Upper lobe of left lung (tissue), 6 donors: ENCODE measurements at places on chromosomes 4 and X.

DNA sequence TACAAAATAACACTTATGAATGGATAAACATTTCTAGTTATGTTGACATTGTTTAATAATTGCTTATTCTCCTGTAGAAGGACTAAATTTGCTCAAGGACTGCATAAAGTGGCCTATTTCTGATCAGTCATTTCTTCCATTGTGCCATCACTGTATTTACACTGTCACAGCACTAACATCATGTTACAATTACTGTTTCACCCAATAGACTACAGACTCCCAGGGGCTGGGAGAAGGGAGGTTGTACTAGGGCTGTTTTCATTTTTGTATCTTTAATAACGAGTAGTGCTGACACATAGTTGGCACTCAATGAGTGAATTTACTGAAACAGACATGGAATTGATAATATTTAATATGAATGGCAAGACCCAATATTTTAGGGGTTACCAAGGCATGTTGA is 139.5 kb downstream of the SLC10A7 start:
- H3K27me3 ChIP-seq, result no peaks in the 10 kb centered on the region
- no peaks in the 10 kb centered on the region for H3K36me3 ChIP-seq
- no peaks in the 10 kb centered on the region for H3K4me1 ChIP-seq
- no peak overlapping the region for H3K4me3 ChIP-seq
- no peak for DNase-seq

DNA sequence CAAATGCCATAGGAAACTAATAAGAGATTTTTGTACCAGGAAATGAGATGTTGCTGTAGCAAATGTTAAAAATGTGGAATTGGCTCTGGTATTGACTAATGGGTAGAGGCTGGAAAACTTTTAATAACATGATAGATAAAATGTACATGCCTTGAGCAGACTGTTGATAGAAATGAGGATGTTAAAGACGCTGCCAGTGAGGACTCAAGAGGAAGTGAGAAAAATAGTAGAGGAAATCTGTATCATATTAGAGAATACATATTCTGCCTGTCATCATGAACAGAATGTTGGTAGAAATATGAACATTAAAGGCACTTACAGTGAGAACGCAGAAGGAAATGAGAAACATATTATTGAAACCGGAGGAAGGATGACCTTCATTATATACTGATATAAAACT is 577.2 kb upstream of the HTR2C start:
- no peak overlapping the region for H3K4me3 ChIP-seq
- DNase-seq, result no peak
- H3K36me3 ChIP-seq, result no peaks in the 10 kb centered on the region

GRCh38 chrX:10615931-10616774 is 4.2 kb downstream of the MID1 start:
- no peaks in the 10 kb centered on the region for H3K36me3 ChIP-seq
- peaks cover 2% of the 10 kb centered on the region for H3K4me1 ChIP-seq
- H3K27me3 ChIP-seq, result peaks cover 7% of the 10 kb centered on the region
- no peak for DNase-seq

- no peak for DNase-seq
- H3K4me1 ChIP-seq, result peaks cover 8% of the 10 kb centered on the region
- H3K27me3 ChIP-seq, result no peaks in the 10 kb centered on the region
Observed at GRCh38 chr4:152500800-152501434, 35.0 kb downstream of the FBXW7 start.

DNA sequence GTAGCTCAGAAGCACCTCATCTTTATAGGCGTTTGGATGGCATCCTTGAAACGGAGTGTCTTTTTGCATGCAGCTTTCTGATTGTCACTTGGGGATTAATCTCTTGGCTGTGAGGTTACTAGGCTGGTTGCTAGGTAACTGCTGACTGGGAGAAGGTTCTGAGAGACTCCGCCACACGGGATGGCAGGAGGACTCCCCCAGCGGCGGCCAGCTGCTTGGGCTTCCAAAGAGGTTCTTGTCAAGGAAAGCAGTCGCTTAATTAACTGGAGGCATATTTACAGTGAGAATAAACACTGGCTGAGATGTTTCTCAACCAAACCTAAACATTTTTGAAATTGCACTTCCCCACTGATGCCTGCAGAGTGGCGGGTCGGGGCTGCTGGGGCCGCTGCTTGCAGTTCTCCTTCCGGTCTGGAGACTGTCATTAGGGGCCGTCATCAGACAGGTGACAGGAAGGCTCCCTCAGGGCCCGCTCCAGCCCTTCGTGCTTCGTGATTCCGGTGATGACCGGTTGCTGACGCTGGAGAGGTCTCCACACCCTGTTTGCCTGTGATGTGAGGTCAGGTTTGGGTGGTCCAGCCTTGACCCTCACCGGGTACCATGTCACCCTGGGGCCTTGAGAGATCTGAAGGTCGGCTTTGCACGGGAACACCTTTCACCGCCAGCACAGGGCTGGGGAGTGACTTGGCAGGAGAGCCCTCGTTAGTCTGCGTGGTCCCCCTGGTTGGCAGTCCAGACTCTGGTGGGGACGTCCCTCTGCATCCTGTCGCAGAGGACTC is 9.1 kb downstream of the NSG1 start:
- no peaks in the 10 kb centered on the region for H3K27me3 ChIP-seq
- no peaks in the 10 kb centered on the region for H3K36me3 ChIP-seq
- no peaks in the 10 kb centered on the region for H3K4me1 ChIP-seq
- H3K27ac ChIP-seq, result no peak overlapping the region
- no peak overlapping the region for H3K4me3 ChIP-seq
- DNase-seq, result no peak

DNA sequence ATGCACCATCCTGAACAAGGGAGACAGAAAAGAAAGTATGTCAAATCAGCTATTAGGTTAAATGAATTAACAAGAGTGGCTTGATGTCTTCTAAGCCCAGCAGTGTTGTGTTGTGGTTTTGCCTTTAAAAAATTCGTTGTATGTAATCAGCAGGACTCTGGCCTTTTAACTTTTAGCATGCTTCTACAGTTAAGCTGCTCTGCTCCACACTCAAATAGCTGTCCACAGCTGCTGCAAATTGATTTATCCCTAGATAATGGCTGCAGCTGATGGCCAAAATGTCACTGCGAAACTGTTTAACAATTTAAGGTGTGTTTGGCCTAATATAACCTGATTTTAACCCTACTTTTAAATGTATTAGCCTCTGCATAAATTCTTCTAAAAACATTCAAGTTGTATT is 85.8 kb downstream of the CXXC4 start:
- H3K4me3 ChIP-seq, result no peak overlapping the region
- no peaks in the 10 kb centered on the region for H3K36me3 ChIP-seq
- no peaks in the 10 kb centered on the region for H3K4me1 ChIP-seq
- no peak for DNase-seq
